ENCODE measurements at places on chromosomes 13 and 19.

GRCh38 chr19:6602729-6603114, 11.8 kb upstream of the CD70 start:
- DNase-seq: no peak

GRCh38 chr19:3520166-3521103, 14.3 kb downstream of the FZR1 start:
- DNase-seq: no peak

GRCh38 chr13:21913010-21913409, 242.1 kb downstream of the FGF9 start:
- no peak for DNase-seq

DNA sequence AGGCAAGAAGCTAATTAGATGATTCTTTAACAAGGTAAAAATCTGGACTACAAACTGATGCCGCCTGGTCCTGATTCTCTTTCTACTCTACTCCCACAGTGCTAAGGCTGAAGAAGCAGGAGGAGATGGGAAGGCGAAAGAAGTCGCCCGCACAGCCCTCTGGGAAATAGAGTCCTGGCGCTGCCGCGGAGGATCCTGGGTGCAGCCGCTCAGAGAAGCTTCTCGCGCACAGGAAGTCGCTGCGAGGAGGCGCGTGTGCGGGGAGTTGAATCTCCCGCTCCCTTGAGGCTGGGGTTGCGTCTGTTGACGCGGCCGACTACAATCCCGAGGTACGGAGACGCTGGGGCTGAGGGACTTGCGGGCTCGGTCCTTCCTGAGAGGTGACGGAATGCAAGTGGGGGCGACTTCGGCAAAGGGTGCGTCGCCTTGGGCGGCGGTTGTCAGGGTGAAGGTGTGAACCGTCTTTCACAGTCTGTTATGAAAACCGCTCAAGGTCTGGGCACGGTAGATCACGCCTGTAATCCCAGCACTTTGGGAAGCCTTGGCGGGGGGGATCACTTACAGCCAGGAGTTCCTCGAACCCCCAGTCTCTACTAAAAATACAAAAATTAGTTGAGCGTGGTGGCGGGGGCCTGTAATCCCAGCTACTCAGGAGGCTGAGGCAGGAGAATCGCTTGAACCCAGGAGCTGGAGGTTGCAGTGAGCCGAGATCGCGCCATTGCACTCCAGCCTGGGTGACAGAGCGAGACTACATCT, at the start of gene ZNF473:
Gene ZNF473 (plus strand): TSS at position 212 of the 756 bp plus-strand sequence. CDS start 5,078 bp downstream, outside the sequence.
- peak; percentile 71 for DNase-seq

- DNase-seq: peak; percentile 65
Observed at GRCh38 chr19:41324921-41325639, 15.1 kb downstream of the CCDC97 start.

- no peak for DNase-seq
Observed at GRCh38 chr13:50244713-50245574, 229.7 kb downstream of the KCNRG start.

GRCh38 chr13:73870970-73871935, 263.0 kb downstream of the KLF12 start:
- DNase-seq: peak; percentile 85

- DNase-seq: no peak
Observed at GRCh38 chr19:55188625-55189024, 8.5 kb upstream of the SYT5 start.

DNA sequence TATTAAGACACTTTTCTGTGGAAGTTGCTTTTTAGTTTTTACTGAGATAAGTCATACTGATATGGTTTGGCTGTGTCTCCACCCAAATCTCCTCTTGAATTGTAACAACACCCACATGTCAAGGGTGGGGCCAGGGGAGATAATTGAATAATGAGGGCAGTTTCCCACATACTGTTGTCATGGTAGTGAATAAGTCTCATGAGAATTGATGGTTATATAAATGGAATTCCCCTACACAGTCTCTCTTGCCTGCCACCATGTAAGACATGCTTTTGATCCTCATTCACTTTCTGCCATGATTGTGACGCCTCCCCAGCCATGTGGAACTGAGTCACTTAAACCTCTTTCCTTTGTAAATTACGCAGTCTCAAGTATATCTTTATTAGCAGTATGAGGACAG, 1340.4 kb downstream of the SLITRK5 start:
- no peak for DNase-seq

DNA sequence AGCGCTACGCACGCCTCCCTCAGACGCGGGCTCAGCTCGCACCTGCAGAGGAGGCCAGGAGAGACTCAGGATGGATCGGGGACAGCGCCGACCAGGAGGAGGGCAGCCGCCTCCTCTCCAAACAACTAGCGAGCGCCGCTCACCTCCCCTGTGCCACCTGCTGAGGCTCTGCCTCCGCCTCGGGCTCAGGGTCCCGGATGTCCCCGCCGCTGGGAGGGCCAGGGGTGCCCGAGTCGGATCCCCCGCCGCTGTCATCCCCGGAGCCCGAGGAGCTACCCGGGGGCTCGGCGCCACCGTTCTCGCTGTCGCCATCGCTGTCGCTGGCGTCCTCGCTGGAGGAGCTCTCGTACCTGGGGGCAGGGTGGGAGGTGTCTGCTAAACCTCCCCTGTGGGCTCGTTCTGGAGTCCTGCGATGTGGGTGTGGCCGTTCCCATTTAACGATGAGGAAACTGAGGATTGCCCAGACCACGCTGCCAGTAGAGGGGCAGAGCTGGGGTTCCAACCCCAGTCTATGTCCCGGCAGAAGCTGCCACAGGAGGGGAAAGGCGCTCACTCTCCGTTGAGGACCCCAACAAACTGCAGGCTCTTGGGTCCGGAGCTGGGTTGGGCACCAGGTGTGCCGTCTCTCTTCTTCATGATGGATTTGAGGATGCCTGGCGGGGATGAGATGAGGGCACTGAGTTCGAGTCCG, 9.2 kb downstream of the KANK3 start:
- no peak for DNase-seq

DNA sequence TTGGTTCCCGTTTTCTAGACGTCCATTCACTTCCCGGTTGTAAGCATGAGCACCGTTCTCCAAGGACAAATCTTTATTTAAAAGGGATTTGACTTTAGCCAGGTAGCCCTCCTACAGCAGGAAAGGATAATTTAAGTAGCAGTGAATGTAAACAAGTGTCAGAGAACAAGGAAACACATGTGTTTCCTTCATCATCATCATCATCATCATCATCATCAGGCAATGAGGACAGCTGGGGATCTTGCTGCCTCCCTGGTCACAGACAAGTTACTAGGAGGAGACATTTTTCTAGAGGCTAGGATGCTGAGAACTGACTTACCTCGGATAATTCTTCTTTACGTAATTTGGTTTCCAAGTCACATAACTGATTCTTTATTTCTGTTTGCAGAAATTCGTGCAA, 14.3 kb downstream of the DNMT1 start:
- no peak for DNase-seq

- DNase-seq: no peak
Observed at GRCh38 chr13:31168166-31168565, 6.5 kb upstream of the HSPH1 start.

DNA sequence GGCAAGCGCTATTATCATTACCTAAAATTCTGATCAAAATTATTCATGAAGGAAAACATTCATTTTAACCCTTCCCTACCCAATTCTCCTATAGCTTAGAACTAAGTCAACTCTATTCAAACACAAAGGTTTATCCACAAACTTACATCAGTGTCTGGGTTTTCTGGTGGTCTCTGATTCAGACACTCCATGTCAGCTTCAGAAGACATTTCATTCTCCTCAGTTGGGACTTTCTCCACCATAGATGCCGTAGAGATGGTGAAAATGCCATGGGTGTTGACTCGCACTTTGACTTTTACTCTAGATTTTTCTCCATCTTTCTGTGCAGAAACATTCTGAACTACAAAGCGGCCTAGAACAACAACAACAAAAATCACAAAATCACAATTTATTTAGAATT, 16.3 kb downstream of the HSPH1 start:
- no peak for DNase-seq

GRCh38 chr19:16521715-16522289, 20.4 kb downstream of the CHERP start:
- DNase-seq: no peak

DNA sequence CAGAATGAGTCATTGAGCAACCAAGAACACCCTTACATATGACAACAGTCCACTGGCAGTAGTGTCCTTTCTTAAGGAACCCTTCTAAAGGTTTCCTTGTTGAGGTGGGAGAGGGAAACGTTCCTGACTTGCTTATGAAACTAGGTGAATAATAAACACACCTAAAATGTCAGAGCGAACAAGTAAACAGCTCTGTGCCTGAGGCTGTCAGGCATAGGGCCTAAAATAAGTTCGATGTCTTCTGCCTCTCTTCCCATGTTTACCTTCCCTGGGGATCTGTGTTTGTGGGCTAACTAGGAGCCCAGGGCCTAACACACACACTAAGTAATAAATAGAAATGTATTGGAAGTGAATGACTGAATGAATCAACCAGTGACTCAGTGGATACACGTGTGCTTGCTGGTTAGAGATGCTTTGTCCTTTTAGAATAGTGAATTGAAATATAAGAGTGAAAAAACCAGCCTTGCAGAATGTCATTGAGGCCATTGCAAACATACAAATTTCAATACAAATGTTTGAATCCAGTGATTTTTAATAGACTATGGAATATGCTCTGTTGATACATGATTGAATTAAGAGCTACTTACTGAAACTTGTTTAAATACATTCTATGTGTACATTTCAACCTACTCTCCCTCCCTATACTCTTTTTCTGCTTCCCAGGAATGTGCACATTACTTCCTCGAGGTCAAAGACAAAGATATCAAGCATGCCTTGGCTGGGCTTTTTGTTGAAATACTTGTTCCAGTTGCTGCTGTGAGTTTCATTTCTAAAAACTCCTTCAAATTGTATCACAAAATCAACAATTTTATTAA, 102.9 kb downstream of the FRY start:
- no peak for DNase-seq

- DNase-seq: no peak
Observed at GRCh38 chr13:73065665-73066340, 7.0 kb downstream of the KLF5 start.

- no peak for DNase-seq
Observed at GRCh38 chr13:65860306-65860705, 1369.8 kb downstream of the PCDH9 start.

DNA sequence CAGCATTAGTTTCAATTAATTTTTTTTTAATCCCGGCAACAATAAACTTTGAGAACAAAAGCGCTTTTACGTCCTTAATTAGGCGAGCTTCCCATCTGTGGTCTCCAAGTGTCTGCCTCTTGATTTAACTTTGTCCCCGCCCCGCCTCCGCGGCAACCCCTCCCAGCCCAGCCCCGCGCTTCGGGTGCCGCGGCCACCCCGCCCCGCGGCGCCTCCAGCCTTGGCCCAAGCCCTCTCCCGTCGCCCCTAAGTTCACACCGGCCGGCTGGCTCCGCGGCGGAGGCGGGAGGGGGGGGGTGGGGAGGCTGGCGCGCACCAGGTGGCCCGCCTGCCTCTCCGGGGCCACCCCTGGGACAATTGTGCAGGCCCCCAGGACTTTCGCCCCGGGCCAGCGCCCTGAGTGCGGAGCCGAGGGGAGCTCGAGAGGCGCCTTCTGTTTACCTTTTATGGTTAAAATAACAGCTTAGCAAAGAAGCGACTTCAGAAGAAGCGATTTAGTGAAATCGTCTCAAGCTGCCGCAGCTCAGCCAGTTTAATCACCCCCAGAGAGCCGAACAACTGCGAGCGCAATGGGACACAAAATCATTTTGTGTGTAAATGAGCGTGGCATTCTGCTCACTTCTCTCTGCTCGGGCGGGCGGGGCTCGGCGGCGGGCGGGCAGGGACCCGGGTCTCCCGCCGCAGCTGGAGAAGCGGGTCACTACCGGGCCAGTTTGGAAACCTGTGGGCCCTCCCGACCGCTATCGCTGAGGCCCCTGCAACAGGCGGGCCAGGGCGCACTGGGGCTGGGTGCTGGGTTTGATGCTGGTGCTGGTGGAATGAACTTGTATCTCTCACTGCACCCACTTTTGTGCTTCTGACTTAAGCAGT, 1.4 kb downstream of the KCTD15 start:
- DNase-seq: no peak

DNA sequence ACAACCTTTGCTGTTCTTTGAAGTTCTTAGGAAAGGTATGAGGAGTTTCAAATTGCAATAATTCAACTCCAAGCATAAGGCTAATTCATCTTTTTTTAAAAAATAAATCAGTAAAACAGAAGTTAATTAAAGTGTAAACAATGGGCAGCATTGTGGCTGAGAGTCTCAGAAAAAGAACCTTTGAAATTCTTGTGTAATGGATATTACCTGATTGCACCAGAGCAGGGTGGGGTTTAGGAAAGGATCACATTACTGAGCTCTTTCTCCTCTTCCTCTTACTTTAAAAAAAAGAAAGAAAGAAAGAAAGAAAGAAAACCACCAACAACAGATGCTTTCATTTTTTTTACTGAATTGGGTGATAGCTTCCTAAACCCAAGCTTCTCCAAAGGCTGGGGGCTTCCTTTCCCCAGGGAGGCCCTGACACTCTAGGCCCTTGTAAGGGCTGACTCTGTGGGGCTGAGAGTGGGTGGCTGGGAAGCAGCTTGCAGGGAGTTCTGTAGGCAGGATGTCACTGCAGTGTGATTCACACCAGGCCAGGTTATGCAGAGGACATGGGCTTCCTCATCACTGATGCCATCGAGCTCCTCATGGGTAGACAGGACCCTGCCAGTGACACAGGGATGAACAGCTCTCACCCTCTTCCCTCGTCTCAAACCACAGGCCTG, 564.5 kb downstream of the FGF9 start:
- DNase-seq: no peak

- no peak for DNase-seq
Observed at GRCh38 chr19:42285988-42286348, 16.0 kb upstream of the PRR19 start.

- no peak for DNase-seq
Observed at GRCh38 chr13:23460309-23460708, 26.8 kb upstream of the SACS start.

DNA sequence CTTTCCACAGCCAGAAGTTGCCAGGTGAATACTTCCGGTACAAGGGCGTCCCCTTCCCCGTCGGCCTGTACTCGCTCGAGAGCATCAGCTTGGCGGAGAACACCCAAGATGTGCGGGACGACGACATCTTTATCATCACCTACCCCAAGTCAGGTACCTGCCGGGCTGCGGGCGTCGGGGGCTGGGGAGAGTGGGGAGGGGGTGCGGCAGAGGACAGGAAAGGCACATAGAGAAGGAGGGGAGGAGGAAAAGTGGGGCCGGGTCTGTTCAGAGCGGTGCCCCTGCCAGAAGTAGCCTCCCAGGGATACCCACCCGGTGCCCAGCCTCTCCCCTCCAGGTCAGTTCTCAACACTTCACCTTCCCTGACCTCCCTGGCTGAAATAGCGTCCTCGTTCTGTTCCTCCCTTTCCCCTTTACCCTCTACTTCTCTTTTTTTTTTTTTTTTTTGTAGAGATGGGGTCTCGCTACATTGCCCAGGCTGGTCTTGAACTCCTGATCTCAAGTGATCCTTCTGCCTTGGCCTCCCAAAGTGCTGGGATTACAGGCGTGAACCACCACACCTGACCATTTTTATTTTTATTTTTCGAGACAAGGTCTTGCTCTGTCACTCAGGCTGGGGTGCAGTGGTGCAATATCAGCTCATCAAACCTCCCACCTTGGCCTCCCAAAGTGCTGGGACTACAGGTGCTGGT, 24.1 kb downstream of the SULT2B1 start:
- no peak for DNase-seq

GRCh38 chr19:8161135-8161646, 11.8 kb upstream of the FBN3 start:
- DNase-seq: no peak
